Activated CD4-positive, alpha-beta T cell treated with anti-CD3 and anti-CD28 coated beads, Interleukin-10, Interleukin-2, amounts not matched to agents 100 ng/mL and 50 ng/mL, durations not matched to agents 16 hours and 8 hours (primary cell): ENCODE measurements at places on chromosomes 16 and 17.
A peak's percentile ranks its signal among the peaks of the same experiment; 100 is the strongest.

- DNase-seq = no peak
Observed at GRCh38 chr16:83308414-83308813, 499.4 kb upstream of the HSBP1 start.

DNA sequence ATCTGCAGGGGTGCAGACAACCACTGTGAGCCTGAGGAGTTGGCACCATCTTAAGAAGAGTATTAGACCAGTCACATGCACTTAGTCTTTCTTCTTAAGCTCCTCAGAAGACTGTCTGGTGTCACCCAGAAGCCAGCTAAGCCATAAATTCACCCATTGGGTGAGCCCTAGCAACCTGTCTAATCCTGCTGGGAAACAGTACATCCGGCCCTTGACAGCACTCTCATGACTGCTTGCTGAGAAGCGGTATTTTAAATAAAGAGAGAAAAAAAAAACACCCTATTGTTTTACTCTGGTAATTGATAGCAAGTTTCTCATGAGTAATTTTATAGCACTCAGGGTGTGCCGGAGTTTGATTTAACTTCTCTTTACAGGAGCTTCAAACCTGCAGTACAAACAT lies 134.7 kb downstream of the SOX9 start:
- DNase-seq = no peak

GRCh38 chr16:17224879-17225281 lies 245.9 kb downstream of the XYLT1 start:
- DNase-seq = peak; percentile 56

DNA sequence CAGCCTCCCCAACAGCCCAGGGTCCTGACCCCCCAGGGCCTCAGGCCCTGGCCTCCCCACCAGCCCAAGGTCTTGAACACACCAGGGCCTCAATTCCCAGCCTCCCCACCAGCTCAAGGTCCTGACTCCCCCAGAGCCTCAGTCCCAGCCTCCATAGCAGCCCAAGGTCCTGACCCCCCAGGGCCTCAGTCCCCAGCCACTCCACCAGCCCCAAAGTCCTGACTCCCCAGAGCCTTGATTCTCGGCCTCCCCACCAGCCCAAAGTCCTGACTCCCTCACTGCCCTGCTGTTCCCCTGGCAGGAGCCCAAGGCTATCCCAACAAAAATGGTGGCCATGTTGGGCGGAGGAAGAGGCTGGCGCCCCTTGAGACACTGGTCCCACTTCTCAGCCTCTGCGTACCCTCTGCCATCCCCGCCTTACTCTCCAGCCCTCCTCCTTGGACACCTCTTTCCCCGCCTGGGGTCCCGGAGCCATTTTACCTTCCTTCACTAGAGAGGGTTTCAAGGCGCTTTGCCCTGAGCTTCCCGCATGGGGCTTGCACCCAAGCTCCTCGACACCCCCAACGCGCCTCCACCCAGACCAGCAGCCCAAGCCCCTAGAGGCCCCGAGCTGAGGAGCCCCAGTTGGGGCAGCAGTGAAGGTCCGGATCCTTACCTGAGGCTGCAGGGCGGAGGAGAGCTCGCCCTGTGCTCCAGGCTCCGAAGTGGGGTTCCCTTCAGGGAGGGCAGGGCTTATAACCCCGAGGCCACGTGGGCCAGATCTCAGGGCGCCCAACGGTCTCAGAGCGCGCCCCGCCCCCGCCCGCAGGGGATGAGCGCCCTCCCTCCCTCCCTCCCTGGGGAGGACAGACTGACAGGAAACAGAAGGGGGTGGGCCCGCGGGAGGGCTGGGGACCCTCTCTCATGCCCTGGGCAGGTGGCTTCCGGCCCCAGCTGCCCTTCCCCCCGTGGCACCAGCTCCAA lies 3.5 kb upstream of the TSPOAP1 start:
- DNase-seq = peak; percentile 98

DNA sequence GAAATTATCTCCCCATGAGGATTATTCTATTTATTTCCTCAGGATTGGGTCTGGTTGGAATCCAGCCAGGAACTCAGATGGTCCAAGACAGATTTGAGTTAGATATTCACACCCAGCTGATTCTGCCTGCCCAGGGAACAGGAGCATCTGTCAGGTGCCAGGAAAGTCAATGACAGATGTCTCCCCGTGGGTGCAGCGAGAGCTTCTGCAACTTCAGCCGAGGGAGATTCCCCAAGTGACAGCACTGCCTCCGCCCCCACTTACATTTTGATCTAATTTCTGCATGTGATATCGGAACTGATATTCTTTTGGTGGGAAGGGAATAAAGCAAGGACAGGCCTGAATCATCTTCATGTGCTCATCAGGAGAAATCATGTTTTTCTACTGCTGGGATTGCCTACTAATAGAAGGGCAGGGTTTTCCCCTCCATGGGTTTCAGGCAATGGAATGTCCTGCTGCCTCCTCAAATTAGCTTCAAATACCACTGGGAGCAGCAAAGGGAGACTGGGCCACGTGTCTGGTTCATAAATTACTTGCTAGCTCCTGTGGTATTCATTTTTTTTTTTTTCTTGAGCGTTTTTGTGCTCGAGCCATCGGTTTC lies 15.7 kb upstream of the DHX8 start:
- no peak for DNase-seq

- no peak for DNase-seq
Observed at GRCh38 chr17:64767269-64767997, 105.3 kb upstream of the SMURF2 start.

DNA sequence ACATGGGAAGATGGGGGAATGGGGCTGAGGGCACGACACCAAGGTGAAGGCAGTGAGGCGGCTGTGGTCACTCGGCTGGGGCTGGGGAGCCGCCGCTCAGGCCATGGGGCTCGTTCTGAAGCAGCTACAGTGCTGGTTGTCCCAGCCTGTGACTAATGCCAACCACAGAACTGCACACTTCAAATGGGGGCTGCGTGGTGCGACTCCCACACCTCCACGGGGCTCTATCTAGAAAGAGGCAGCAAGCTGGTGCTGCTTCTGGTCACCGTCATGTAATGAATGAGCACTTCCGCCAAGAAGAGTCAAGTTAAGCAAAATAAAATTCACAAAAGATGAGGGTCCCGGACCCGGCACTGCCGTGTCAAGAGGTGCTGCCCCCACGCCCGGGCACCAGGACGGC lies 20.0 kb downstream of the GALNS start:
- no peak for DNase-seq

DNA sequence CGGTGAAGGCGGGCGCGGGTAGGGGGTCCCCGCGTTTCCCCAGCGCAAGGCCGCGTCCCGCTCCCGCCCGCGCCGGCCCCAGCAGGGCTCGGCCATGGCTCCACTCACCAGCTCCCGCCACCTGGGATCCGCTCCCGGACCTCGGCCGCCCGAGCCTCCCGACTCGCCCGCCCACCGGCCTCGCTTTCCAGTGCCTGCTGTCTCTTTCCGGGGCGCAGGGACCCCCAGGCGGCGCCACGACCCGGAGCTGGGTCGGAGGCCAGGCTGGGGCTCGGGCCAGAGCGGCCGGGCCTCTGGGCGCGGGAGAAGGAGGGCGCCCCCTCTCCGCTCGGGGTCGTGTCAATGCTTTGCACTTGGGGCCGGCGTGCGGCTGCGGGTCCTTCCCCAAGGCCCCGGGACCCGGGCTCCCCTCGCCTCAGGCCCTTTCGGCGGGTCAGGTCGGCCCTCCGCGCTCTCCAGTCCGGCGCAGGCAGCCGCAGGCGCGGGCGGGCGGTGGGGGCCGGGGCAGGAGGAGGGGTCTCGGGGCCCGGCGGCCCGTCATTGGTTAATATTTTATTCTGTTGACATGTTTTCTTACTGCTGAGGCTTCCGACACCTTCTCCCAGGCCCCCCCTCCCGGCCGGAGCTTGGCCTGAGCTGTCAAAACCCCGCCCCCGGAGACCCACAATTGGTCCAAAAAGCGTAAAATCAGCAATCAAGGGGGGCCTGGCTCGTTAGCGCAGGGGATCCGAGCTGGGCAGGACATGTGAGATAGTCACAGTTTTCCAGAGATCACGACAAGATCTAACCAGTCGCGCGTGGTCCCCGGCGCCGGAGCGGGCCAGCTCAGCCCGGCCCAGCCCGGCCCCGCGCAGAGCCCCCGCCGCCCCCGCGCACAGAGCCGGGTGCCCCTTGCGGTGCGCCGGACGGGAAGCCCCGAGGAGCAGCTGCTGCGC lies at the start of gene TBX2:
TBX2 (plus strand) TSS at position 713 of the 935 bp plus-strand sequence. CDS start 334 bp downstream, outside the sequence.
- DNase-seq = no peak

DNA sequence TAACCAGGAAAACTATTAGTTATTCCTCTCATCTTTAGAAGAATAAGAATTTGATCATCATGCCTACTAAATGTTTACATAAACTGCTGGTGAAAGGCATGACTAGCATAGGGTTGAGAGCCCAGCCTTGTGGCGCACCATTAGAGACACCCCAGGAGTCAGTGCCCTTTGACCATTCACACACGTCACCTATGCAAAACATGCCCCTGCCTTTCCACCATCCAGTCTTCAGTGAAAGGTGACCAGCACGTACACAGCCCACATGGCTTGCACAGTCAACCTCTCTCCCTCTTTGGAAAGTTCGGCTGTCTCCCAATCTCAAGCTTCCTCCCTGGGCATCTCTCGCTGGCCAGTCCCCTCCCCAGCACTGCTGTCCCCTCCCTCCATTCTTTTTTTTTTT lies 150.3 kb downstream of the ENGASE start:
- DNase-seq = no peak

- no peak for DNase-seq
Observed at GRCh38 chr17:42566215-42566882, 551 bp upstream of the MLX start.

DNA sequence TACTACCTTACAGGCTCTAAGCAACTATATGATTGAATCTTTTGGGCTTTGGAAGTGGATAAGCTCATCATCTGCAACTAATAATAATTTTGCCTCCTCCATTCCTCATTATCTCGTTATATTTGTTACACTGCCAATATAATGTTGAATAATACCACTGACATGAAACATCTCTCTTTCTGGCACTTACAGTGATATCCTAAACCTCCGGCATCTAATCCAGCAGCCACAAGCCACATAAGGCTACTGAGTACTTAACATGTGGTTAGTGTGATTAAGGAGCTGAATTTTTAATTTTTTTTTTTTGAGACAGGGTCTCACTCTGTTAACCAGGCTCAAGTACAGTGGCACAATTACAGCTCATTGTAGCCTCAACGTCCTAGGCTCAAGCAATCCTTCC lies 9.6 kb downstream of the CDC42EP4 start:
- DNase-seq = no peak

DNA sequence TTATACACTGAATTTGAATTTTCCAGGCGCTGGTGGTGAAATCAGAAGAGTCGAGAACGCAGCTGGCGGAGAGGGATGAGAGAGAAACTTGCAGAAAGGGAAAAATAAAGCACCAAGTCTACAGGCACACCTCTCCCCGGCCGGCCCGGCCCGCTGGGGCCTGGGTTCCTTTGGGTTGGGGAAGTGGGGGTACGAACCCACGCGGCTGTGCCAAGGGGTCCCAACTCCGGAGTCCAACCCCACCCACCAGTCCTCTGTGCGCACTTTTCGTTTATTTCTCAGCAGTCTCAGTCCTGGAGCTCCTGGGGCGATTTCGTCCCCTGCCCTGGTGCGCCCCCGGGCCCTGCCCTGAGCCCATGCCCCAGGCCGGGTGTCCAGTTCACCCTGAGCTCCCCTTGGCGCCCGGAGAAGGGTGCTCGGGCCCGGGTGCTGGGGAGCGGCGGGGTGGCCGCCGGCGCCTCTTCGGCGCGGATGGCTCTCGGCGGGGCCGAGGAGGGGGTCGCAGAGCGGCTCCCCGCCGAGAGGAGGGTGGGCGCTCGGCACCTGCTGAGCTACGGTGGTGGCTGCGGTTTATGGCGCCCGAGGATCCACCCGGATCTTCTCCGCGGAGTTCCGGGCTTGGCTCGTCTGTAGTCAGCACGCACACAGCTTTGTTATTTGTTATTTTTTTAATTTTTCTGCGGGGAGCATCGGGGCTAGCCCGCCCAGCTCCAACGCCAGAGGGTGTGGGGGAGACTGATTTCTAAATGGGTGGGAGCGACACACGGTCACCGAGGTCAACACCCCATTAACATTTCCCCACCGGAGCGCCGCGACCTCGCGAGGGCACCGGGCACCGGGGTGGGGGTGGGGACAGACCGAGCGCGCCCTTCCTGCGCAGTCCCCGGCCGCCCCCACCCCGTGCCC lies 15.7 kb upstream of the CBX8 start:
- no peak for DNase-seq

DNA sequence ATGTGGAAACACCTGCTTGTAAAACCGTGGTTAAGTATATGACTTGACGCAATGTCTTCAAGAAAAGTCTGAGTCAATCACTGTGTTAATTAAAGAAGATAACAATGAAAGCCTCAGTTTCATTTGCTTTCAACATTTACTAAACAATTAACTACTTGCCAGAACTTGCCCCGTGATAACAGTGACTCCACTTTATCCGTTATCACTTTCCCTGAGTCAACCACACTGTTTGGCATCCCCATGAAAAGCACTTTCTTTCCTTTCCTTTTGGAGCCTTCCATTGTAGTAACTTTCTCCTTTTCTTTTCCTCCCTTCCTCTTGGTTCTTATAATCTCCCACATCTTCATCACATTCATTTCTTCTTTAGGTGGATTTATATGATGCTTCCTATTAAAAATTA lies 435.1 kb upstream of the GOT2 start:
- DNase-seq = no peak

DNA sequence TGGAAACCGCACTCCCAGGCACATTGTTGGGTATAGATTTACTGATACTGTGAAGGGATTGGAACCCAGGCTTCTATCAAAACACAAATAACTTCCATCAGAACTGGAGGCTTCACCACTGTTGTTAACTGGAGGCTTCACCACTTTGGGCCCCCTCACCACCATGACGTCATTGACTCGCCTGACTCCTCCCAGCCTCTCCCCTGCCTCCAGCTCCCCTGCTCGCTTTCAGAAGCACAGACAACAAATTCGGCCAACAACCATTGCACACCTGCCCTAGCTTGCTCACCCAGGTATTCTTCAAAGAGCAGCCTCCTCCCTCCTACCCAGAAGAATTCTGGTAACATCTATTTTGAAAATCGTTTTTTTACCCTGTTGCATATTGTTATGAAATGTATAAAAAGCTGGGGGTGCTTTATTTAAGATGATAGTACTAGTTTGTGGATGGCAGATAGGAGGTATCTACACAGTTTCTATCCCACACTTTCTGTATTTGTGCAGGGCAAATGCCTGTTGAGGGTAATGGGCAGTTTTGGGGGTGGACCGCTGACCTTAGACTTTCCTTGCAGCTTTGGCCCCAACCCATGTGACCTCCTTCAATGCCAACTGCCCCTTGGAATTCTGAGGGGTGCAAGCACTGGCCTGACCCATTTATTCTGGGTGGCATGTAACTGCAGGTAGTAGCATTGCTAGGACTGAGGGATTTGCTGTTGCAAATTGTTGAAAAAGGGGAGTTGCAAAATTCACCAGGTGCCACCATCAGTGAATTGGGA lies 54.1 kb downstream of the HLF start:
- DNase-seq = no peak

- no peak for DNase-seq
Observed at GRCh38 chr16:3729161-3730112, 12.1 kb upstream of the TRAP1 start.

- DNase-seq = no peak
Observed at GRCh38 chr17:55285340-55286301, 20.9 kb downstream of the HLF start.

- no peak for DNase-seq
Observed at GRCh38 chr16:90031186-90031930, 12.1 kb upstream of the DBNDD1 start.

- DNase-seq = no peak
Observed at GRCh38 chr17:7248796-7249195, 2.7 kb downstream of the CTDNEP1 start.

- DNase-seq = no peak
Observed at GRCh38 chr17:19508577-19508867, 25.1 kb upstream of the SLC47A1 start.

GRCh38 chr17:82947051-82947991 lies 107.5 kb upstream of the ZNF750 start:
- no peak for DNase-seq

GRCh38 chr17:10777890-10778289 lies 26.0 kb downstream of the TMEM238L start:
- DNase-seq = no peak
